Skin of body (tissue), 3 donors: ENCODE measurements at places on chromosomes 12 and 14.
A peak's percentile ranks its signal among the peaks of the same experiment; 100 is the strongest.

DNA sequence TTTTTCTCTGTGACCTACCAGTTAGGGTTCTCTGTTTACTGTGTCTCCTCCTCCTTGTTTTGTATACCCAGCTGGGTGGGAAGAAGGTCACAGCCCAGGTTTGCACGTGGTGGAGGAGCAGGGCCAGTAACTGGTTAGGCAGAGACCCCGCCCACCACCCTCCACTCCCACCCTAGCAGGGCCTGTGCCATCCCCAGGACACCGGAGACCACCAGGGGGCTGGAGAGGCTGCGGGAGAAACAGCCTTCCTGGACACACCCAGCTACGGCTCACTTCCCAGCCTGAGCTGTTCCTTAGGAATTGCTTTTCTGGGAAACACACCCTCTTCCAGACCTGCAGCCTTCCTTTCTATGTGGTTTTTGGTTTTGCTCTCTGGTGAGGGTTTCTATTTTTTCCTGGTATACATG, 21.1 kb downstream of the BDKRB2 start:
- DNase-seq = no peak

- DNase-seq = no peak
Measured at GRCh38 chr12:94109160-94109559, 39.2 kb upstream of the PLXNC1 start.

GRCh38 chr12:104285740-104286515, 17.6 kb upstream of the EID3 start:
- no peak for DNase-seq

GRCh38 chr12:64056741-64057140, 165.4 kb downstream of the KICS2 start:
- no peak for DNase-seq

DNA sequence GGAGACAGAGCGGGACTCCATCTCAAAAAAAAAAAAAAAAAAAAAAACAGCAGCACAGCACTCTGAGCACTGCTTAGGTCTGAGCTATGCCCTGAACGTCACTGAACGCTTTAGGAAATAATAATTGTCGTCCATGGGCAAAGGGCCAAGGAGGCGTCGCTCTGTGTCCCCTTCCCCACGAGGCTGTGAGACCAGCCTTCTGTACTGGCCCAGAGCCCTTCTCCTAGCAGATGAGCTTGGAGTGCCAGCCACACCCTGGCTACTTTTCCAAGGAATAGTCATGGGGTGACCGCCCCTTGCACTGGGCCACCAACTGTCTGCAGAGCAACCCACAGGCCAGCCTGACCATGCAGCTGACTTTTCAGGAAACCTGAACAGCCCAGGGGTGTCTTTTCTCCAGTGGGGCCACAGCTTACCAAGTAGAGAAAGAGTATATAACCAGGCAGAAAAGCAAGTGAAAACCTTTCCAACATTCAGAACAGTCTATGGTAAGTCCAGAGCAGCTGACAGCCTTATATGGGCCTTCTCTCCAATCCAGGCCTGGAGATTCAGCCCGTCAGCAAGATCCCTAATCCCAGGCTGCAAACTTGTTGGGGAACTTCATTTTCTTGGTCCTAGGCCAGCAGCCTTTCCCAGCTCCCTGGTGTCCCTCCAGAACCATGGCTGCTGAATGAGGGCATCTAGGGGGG, 28.5 kb downstream of the CD9 start:
- no peak for DNase-seq

DNA sequence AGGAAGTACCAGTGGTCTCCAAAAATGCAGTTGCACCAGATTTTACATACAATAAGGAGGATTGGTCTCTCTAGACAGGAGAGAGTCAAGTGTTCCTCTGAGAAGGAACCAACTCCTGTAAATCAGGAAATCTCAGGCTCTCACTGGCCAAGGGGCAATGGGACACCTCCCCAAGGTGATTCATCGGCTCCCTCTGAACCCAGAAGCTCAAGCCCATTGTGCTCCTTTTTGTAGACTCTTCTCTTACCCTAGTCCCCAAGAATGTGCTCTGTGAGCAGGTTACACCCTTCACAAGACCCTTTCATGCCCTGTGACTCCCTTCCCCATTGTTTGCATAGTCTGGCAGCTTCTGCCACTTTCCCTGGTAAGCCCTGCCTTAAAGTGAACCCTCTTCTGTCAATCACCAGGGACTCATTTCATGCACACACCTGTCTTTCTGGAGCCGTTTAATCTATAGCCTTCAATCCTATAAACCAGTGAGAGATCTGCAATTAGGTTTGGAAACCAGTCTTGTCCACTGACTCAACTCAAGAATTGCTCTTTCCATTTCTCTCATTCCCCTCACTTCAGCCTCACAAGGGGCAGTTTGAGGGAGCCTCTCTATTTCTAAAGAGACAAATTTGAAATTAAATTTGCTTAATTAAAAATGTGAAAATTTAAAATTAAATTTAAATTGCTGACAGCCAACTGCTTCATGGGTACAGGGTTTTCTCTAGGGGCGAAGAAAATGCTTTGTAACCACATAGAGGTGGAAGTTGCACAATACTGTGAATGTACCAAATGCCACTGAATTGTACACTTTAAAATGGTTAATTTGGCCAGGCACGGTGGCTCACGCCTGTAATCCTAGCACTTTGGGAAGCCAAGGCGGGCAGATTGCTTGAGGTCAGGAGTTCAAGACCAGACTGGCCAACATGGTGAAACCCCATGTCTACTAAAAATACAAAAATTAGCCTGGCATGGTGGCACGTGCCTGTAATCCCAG, 38.3 kb upstream of the LTA4H start:
- DNase-seq = no peak

DNA sequence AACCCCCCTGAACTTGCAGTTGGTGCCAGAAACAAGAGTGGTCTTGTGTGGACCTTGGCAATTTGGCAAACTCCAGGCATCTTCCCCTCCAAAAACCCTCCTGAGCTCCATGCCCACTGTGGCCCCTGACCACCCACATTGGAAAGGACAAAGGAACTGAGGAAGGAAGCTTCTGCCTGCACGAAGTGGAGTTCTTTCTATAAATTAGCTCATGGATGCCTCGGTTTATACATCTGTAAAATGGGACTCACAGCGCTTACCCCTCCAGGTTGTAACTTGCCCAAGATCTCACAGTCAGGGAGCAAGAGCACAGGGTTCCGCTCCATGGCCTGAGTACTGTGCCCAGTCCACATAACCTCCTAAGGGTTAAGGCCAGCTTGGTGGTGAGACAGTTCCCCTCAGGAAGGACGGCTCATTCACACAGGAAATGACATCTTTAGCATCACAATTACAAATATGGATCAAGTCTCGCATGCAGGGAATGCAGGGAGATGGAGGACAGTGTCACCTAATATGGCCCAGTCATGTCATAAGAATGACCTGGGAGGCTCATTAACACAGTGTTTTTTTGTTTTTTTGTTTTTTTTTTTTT, 66.6 kb downstream of the CLMN start:
- no peak for DNase-seq

DNA sequence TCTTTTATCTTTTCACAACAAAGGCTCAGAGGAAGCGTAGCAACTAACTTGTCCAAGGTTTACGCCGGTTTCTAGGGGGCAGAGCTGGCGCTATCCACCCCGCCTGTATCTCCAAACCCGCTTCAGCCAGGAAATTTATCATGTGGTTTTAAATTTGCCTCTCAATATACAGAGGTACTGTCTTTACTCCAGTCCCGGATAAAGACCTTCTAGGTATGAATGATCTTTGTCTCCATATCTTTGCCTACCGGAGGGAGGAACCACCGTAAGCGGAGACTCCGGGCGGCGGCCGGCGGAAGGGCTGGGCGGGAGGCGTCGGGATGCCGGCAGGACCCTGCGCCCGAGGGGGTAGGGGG, 693 bp upstream of the RIMKLB start:
- peak; percentile 54 for DNase-seq

- DNase-seq = no peak
Measured at GRCh38 chr14:100667656-100668055, 59.0 kb upstream of the DLK1 start.

GRCh38 chr12:28742791-28743190, 406.3 kb upstream of the FAR2 start:
- no peak for DNase-seq

DNA sequence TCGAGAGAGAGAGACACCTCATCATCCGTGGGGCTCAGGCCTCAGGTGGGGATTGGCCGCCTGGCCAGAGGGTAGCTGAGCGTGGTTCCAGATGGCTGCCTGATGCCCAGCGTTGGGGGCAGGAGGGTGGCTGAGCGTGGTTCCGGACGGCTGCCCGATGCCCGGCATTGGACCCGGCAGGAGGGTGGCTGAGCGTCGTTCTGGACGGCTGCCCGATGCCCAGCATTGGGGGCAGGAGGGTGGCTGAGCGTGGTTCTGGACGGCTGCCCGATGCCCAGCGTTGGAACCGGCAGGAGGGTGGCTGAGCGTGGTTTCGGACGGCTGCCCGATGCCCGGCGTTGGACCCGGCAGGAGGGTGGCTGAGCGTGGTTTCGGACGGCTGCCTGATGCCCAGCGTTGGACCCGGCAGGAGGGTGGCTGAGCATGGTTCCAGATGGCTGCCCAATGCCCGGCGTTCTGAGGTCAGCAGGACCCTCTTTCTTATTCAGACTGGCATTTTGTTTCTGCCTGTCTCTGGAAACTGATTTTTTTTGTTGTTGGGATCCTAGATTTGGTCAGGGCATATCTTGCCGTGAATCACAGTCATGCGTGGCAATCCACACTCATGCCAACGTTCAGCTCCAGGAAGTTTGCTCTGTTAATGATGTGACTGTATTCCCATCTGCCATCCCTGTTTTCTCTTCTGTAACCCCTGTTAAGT, 40.7 kb downstream of the GALNT9 start:
- DNase-seq = no peak

DNA sequence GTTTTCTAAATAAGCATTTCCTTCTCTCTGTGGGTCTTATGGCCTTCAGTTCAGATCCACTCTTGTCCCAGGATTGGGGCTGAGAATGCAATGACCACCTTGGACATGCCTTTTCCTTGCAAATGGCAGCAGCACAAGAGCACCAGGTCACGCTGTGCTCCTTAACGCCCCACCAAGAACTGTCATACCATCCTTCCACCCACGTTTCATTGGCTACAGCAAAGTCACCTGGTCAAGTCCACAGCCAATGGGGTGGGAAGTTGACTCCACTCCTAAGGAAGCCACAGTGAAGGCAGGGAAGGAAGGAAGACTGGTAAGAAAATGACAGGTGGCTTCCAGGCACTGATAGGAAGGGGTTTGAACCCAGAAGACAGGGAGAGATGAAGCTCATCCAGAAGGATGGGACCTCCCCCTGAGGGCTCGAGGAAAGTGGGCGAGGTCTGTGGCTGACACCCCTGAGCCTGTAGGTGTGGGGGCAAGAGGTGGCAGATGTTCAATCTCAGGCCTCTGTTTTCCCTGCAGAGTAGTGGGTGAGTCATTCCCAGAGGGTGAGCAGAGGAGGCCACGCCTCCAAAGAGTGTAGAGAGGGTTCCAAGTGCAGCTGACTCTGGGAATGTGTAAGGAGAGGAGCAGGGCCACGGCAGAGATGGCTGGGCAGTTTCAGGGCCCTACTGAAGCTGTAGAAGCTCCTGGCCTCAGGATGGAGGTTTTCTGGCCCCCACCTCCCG, 113.5 kb upstream of the VRK1 start:
- DNase-seq = no peak

- peak; percentile 4 for DNase-seq
Measured at GRCh38 chr12:13941258-13942249, 39.8 kb downstream of the GRIN2B start.

GRCh38 chr14:59090572-59090971, 97.9 kb upstream of the DAAM1 start:
- DNase-seq = no peak

DNA sequence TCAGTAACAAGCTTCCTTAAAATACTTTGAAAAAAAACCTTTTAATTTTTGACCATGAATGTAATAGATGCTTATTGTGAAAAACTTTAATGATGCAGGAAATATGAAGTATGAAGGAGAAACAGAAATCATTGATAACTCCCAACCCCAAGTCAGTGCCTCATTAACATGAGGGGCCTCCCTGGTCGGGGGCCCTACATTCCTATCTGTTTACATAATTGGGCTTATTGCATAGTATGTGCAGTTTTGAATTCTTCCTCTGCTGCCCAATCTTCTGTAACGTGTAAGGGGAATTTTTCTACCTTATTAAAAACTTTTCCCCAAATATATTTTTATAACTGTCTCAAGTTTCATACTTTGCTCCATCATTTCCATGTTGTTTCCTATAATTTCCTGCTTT, 63.0 kb downstream of the SLC25A47 start:
- peak; percentile 27 for DNase-seq

GRCh38 chr14:91185721-91186120, 58.8 kb downstream of the GPR68 start:
- DNase-seq = no peak

- DNase-seq = no peak
Measured at GRCh38 chr12:45498645-45499044, 230.9 kb upstream of the ARID2 start.

- no peak for DNase-seq
Measured at GRCh38 chr12:6644903-6645302, 2.3 kb downstream of the ACRBP start.

DNA sequence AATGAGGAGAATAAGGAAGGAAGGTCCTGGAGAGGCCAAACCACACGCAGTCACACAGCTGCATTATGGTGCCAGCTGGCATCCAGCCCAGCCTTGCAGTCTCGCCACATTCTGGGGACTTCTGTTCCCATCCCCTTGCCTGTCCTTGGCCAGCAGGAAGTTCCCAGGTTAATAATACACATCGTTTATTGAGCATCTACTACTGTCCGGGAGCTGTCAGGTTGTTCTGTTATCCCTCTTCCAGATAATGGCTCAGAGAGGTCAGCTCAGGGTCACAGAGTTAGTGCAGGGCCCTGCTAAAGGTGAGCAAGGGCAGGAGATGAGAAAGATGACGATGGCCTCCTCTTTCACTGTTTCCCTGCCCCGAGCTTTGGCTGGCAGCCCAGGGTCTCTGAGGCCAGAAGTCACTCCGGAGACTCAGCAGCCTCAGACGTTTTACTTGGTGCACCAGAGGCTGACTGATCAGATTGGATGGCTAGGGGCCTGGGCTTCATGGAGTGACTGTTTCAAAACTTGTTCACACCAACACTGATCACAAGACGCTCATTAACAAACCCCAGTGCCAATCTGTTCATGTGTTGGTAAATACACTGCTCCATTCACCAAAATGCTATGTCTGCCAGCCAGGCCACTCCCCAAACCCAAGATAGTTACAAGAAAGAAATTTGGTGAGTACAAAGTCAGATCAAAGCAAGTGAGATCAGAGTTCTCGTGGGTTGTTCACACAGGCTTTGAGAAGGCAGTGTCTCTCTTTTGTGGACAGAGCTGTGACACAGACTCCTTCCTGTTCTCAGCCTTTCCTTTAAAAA, 79.2 kb downstream of the B4GALNT3 start:
- DNase-seq = no peak

- no peak for DNase-seq
Measured at GRCh38 chr12:7605900-7606465, 59.7 kb downstream of the APOBEC1 start.

- DNase-seq = no peak
Measured at GRCh38 chr12:110791589-110791988, 48.9 kb upstream of the PPP1CC start.

- no peak for DNase-seq
Measured at GRCh38 chr12:132249689-132250478, 79.5 kb downstream of the GALNT9 start.
